ENCODE measurements at places on chromosomes 1 and 21.

- DNase-seq: no peak
Observed at GRCh38 chr1:158819461-158820443, 11.4 kb upstream of the MNDA start.

DNA sequence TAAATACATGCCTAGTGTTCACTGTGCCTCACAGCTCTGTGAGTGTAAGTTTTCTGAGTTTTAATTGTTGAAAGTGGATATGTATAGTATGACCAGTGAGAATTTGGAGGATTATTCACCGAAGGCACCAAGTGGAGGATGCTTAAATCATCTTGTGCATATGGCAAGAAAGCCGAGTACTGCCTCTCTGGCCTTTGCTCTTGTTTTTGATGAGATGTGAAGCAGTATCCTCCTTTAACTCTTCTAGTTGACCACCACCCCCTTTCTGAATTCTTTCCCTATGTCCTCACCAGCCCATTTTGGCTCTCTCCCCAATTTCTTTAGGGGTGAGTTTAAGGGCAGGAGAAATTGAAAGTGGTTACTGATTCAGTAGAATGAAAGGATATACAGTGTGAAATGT, 130.4 kb downstream of the SYT2 start:
- no peak for DNase-seq

- no peak for DNase-seq
Observed at GRCh38 chr1:228308628-228309325, 97.9 kb downstream of the TRIM11 start.

DNA sequence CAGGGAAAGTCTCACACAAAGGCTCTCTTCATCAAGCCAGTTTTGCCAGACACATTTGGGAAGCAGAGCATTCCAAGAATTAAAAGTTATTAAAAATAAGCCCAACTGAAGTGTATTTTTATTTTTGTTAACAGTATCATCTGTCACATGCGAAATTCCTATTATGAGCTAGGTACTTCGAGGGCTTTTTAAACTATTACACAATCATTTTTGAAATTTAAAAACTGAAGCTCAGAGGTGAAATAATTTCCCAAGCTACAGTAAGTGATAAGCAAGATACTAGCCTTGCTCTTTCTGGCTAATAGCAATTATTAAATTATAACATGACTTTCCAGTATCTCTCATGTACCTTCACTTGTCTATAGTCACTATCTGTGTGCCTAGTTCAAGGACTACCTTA, 12.0 kb upstream of the NRAS start:
- DNase-seq: no peak

- peak; percentile 21 for DNase-seq
Observed at GRCh38 chr1:226474041-226474440, 66.1 kb upstream of the PARP1 start.

DNA sequence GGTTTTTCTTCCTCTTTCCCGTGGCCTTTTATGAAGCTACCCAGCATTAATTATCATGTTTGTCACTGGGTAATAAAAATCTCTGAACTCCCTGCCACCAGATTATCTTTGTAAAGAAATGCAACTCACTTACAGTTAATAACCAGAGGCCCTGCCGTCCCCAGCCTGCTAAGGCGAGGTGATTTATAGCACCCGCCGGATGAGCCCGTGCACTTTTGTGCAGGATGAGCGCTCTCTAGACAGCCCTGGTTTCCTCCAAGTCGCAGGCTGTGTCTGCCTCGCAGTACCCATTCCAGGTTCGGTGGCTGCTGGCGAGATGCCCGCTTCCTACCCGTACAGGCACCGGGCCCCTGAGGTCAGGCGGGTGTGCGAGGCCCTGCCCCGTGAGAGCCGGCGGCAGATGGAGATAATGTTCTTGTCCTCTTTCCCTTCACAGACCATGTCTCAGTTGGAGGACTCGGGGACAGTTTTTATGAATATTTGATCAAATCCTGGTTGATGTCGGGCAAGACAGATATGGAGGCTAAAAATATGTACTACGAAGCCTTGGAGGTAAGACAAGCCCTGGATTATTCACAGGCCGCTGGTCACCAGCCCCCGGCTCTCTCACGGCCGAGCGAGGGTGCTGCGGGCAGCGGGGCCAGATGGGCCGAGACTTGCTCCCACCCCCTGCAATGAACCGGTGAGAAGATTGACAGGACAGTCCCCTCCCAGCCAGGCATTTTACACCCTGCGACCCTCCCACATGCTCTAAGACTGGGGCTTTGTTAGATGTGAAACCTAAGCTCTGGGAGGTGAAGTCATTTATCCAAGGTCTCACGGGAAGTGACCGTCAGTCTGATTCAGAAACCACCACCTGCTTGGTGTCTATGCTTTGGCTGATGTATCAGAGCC, 28.5 kb upstream of the SELENON start:
- no peak for DNase-seq

GRCh38 chr1:213997038-213997771, 9.4 kb downstream of the PROX1 start:
- DNase-seq: no peak

DNA sequence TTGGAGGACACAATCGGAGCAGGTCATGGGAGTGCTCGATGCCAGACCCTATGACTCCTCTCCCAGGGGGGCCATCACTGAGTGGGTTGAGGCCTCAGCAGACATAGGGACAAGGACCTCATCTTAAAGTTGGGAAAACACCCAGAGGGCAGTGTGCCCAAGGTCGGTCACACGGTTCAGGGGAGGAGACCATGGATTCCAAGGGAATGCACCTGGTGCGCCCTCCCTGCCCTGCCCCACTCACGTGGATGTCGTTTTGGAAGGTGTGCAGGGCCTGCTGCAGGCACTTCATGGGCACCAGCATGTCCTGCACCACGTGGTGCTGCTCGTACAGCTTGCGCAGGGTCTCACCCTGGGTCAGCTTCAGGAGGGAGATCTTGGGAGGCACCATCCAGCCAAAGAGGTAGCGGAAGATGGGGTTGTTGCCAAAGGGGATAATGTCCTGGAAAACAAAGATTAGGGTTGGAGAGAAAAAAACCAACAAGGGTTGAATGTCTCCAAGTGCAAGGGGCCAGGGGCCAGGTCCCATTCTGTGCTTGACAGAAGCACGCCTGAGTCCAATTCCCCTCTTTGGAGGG, 33.1 kb downstream of the DHCR24 start:
- DNase-seq: no peak

- no peak for DNase-seq
Observed at GRCh38 chr1:31750858-31751510, 13.2 kb downstream of the ADGRB2 start.

DNA sequence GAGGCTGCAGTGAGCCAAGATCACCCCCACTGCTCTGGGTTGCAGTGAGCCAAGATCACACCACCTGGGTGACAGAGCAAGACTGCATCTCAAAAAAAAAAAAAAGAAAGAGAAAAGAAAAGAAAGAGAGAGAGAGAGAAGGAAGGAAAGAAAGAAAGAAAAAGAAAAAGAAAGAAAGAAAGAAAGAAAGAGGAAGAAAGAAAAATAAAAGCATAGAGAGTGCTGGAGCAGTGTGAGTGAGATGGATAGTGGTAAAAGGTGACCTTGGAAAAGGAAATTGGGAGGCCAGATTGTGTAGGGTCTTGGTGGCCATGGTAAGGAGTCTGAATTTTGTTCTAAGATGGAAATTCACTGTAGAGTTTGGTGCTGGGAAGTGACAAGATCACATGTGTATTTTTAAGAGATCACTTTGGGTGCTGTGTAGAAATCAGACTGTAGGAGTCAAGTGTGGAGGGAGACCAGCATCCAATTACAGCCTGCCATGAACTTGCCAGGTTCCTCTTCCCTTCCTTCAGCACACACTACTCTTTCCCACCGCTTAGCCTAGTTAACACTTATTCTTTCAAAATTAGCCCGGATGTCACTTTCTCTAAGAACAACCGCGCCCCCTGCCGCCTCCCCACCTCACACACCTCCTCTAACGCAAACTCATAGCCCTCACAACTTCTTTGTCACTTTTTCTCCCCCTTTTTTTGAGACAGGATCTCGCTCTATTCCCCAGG, 17.9 kb downstream of the MTX1 start:
- DNase-seq: peak; percentile 20

- DNase-seq: no peak
Observed at GRCh38 chr1:228647523-228648444, 87.5 kb upstream of the RHOU start.

GRCh38 chr1:27099135-27099586, 55.8 kb downstream of the SLC9A1 start:
- DNase-seq: no peak

DNA sequence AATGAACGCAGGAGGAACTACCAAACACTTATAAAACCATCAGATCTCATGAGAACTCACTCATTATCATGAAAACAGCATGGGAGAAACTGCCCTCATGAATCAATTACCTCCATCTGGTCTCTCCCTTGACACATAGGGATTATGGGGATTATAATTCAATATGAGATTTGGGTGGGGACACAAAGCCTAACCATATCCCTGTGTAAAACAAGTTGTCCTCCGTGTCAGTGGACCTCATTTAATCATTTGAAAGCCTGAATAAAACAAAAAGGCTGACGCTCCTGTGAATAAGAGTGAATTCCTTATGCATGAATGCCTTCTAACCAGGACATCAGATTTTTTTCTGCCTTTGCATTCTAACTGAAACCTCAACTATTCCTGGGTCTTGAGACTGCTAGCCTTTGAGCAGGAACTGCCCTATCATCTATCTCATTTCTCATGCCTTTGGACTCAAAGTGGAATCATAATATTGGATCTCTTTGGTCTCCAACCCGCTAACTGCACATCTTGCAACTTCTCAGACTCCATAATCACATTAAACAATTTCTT, 648.8 kb downstream of the ADGRL2 start:
- no peak for DNase-seq

- DNase-seq: no peak
Observed at GRCh38 chr1:51559501-51559900, 40.4 kb upstream of the EPS15 start.

- no peak for DNase-seq
Observed at GRCh38 chr1:158800526-158800925, 19.5 kb upstream of the OR6N2 start.

GRCh38 chr1:60600532-60600931, 481.8 kb upstream of the NFIA start:
- no peak for DNase-seq

- no peak for DNase-seq
Observed at GRCh38 chr1:54377040-54377691, 29.0 kb downstream of the SSBP3 start.

DNA sequence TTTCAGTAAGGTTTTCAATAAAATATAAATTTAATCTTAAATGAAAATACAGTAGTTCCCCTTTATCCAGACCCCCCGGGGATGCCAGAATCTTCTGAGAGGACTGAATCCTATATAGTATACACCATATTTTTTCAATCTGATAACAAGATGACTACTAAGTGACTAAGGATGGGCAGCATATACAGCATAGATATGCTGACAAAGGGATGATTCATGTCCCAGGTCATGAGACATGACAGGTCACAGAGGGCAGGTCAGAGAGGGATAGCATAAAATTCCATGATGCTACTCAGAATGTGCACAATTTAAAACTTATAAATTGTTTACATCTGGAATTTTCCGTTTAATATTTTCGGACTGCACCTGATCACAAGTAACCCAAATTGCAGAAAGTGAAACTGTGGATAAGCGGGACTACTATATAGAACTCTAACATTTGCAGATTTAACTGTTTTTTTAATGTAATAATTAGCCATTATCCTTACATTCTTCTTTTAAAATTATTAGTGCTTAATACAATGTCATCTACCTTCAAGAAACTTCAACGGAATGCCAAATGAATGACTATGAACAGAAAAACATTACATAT, 48.8 kb downstream of the LRRC40 start:
- DNase-seq: no peak

DNA sequence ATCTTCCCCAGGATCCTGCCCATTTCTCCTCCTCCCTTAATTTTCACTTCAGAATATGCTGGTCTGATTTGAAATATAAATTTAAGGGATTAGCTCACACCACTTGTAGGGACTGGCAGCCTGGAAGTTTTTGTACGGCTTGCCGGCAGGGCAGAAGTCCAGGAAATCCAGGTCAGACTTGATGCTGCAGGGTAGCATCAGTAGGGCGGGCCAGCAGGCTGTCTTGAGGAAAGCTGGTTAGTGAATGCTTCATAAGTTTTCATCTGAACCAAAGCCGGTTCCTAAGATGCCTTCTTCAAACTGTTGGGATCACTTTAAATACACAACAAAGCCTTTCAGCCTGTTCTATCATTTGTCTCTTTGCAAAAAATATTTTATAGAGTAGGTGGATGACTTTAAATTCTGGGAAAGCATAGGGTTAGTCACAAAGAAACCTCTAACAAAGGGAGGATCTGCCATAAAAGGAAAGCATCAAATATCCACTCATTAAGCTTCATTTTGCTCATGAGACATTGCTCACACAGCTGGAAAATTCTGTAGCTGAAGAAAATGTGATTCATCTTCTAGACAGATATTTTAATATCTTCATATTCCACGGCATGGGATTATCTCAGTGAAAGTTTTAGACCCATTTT, 90.7 kb upstream of the GFI1 start:
- DNase-seq: no peak

DNA sequence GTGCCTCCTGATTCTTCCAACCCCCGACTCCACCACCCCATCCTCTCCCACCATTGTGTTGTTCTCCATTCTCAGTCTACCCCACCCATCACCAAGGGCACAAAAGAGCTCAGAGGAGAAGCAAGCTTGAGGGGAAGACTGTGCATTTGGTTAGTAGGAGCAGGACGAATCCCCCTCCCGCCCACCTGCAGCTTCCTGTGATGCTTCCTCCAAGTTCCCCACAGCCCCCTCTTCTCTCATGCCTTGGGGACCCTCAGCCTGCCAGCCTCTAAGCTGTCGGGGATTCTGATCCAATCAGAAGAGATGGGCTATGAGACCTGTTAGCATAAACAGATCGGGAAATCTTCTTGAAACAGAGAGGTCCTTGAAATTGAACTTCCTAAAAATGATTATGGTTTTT, 22.2 kb upstream of the CAPZB start:
- no peak for DNase-seq

- DNase-seq: no peak
Observed at GRCh38 chr1:36805979-36806640, 228.2 kb downstream of the GRIK3 start.

- no peak for DNase-seq
Observed at GRCh38 chr1:198764748-198765147, 125.9 kb downstream of the PTPRC start.

GRCh38 chr21:33378081-33378480, 25.1 kb upstream of the IFNGR2 start:
- DNase-seq: no peak

GRCh38 chr1:29415156-29415830, 179.0 kb downstream of the PTPRU start:
- DNase-seq: no peak

All from caudate nucleus (tissue), 63 donors.